ENCODE measurements at places on chromosomes 6 and 20.

DNA sequence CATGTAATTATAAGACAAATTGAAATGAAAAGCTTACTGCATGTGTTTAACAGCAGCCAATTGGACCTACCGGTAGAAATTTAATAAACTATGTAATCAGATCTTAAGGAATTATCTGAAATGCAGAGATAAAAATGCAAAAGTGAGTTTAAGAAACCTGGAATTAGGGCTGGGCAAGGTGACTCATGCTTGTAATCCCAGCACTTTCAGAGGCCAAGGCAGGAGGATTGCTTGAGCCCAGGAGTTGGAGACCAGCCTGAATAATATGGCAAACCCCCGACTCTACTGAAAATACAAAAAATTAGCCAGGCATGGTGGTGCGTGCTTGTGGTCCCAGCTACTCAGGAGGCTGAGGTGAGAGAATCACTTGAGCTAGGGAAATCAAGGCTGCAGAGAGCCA is 74.1 kb downstream of the HFE start:
- no peak for DNase-seq

- DNase-seq: no peak
Observed at GRCh38 chr6:168602576-168602975, 161.6 kb downstream of the SMOC2 start.

DNA sequence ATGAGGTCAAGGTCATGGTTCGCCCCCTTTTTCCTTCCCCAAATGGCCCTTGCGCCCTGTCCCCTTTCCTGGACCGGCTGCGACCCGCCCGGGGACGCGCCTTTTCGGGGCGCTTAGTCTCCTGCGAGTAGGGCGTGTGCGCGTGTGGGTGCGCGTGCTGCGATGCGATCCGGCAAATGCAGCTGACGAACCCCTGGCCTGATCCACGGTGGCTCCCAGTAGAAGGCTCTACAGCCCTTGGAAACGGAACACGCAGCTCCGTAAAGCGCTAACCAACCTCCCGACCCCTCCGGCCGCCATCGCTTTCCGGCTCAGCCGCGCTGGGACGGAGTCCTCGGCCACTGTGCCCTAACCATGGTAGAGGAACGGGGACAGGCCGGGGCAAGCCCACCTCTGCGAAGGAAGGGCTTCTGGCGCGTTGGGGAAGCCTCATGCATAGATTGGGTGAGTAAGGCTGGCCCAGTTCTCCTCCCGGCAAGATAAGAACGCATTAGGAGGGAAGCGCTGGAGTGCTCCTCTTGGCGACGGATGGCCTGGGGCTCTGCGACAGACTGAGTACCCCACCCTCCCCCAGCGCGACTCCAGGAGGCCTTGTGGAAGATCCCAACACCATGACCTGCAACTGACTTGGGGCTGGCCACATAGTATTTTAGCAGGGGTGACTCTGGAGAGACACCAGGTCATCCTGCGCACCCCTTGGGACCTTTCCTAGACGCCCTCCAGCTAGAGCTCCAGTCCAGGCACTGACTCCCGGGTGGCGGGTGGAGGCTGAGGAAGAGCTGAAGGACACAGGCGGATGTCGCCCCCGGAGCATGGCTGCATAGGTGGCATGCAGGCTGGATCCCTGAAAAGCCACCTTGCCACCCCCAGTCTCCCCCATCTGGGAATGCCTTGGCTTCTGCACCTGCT is 1.1 kb upstream of the SLC4A11 start:
- DNase-seq: no peak

- DNase-seq: no peak
Observed at GRCh38 chr6:143614235-143614634, 63.5 kb upstream of the PHACTR2 start.

DNA sequence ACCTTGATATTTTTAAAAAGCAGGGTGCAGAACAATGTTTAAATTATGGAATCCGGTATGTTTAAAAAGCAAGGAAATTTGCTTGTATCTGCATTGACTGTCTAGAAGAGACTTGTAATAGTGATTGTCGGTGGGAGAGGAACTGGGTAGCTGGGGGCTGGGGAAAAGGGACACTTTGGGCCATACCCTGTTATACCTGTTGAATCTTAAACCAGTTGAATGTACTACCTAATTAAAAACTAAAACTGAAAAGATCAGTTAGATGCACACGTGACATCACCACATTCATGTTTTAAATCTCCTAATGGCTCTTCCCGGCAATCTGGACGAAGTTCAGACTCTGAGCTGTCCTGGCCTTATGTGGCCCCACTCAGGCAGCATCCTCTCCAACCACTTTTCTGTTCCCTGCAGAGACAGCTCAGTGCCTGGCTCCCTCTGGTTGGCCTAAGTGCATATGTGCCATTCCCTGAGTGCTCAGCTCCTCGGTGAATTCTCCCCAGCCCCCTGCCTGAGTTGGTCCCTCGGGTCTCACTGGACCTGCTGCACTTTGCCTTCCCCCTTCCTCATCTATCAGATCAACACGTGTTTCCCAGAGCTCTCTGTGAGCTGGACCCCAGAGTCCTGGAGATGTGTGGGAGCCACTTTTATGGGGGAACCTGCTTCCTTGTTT is 36.3 kb downstream of the SLC52A3 start:
- DNase-seq: no peak

DNA sequence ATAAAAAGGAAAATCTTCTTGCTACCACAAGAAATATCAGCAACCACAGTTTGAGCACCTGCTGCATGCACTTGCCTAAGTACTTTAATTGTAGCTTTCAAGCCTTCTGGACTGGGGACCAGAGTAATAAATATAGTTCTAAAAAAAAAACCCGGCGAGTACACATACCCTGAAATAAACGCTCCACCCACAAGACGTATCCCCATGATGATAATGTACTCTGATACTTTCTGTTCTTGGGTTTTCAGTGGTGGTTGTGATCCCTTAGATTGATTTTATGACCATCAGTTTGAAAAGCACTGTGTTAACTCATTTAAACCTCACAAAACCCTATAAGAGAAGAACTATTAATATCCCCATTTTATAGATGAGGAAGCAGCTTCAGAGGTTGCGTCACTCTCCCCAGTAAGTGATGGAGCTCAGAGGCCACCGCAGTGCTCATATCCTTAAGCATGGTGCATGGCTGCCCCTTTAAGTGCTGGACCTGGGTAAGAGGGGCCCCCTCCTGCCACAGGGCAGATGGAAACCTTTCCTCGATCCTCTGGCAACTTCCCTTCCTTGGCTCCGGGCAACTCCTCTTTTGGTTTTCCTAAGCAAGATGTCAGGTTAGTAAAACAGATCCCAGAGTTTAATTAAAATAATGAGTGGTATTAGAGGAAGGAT is 67.3 kb downstream of the KCNB1 start:
- no peak for DNase-seq

GRCh38 chr6:309947-310346 is 17.7 kb downstream of the DUSP22 start:
- no peak for DNase-seq

- no peak for DNase-seq
Observed at GRCh38 chr6:66897576-66897975, 1190.5 kb upstream of the EYS start.

DNA sequence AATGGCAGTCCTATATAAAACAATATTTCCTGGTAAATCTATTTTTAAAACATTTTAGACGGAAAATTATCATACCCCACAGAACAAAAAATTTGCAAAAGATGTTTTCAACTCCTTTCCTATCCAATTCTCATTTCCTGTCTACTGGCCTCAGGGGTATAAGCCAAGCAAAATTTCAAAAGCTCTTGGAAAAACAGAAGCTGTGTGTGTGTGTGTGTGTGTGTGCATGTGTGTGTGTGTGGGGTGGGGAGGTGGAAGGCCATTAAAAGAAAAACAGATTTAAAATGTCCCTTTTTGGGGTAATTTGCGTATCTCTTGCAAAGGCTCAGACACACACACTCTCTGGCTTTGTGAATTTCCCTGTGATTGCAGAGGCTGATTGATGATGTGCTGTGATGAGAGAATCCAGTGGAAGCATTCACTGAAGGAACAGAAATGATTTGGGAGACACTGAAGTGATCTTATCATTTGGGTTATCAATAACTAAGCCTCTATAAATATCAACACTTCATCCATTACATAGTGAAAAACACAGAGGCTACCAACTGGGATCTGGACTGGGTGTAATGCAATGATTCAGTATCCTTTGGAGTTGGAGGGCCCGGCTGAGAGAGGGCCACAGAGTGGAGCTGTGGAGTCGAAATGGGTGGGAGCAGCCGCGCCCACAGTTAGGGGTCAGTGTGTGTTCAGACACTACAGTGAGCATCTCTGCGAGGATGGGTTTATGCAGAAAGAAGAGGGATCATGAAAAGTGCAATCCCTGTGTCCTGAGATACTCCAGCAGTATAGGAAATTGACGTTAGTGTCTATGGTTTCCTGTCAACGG is 106.8 kb upstream of the PREP start:
- DNase-seq: no peak

- no peak for DNase-seq
Observed at GRCh38 chr20:31925631-31926030, 26.2 kb downstream of the PDRG1 start.

- no peak for DNase-seq
Observed at GRCh38 chr6:111114087-111114443, 26.8 kb downstream of the SLC16A10 start.

- no peak for DNase-seq
Observed at GRCh38 chr6:49336514-49337131, 126.4 kb downstream of the MMUT start.

Measured in stimulated activated CD4-positive, alpha-beta T cell treated with anti-CD3 and anti-CD28 coated beads, Interleukin-15, amount 100 ng/mL, for 1 hour (primary cell).